ENCODE measurements at places on chromosomes 6 and 20.

GRCh38 chr6:12030993-12031550 is 19.0 kb downstream of the HIVEP1 start:
- DNase-seq = no peak

- no peak for DNase-seq
Measured at GRCh38 chr6:4849226-4850022, 73.2 kb downstream of the CDYL start.

DNA sequence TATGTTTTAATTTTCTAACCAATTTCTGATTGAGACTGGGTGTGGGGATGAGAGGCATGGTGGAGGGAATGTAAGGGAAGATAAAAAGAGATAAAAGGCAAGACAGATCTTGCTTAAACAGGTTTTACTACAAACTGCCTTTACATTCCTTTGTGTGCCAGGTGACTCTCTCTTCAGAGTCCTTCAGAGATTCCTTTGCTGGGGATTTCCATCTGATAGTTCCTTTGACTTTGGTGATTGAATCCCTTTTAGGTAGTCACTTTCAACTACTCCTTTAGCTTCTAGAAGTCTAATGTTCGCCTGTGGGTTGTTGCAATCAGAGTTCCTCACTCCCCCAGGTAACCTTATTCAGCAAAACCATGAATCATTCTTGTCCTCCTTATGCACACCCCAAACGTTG is 283.3 kb upstream of the MANEA start:
- no peak for DNase-seq

DNA sequence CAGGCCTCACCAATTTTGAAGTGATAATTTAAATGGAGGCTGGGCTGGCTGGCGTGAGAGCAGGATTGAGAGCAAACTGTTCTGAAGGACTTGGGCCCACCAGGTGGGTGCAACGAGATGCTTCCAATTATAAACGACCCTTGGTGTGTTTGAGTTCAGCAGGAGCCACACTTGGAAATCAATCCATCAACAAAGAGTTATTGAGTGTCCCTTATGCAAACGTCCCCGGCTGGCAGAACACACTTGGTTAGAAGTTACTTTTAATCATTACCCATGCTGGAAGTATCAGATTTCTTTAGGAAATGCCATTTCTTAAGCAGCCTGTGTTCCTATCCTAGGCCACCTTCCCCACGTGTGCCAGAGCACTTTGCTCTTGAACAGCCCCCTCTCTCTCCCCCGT is 37.8 kb upstream of the ZNF831 start:
- DNase-seq = no peak

DNA sequence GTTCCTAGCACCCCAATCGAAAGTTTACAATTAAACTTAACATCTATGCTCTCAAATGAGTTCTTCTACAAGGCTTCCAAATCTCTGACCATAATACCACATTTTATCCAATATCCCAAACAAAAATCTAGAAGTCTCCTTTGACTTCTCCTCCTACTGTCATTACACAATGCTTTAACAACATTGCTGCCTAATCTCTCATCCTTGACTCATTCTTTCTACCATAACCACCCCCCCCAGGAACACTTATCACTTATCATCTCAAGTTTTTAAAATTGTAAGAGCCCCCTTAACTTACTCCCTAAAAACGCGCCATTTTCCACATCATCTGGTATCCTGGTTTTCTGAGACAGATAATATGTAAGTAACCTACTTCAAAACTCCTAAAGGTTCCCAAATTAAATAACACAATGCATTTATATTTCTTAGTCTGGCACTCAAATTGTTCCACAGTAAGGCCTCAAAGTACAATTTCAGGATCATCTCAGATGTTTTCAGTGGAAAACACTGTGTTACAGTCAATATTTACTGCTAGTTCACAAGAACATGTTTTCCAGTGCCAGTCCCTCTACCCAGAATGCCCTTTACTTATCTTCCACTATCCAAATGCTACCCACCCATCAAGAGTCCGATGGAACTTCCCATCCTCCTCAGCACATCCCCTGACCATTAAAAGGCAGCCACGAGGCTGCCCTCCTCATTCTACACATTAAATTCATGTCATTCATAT is 308.2 kb upstream of the THEMIS start:
- peak; percentile 36 for DNase-seq

GRCh38 chr6:83307849-83308248 is 114.7 kb downstream of the RWDD2A start:
- no peak for DNase-seq

GRCh38 chr6:71480577-71480976 is 192.0 kb downstream of the OGFRL1 start:
- DNase-seq = no peak

DNA sequence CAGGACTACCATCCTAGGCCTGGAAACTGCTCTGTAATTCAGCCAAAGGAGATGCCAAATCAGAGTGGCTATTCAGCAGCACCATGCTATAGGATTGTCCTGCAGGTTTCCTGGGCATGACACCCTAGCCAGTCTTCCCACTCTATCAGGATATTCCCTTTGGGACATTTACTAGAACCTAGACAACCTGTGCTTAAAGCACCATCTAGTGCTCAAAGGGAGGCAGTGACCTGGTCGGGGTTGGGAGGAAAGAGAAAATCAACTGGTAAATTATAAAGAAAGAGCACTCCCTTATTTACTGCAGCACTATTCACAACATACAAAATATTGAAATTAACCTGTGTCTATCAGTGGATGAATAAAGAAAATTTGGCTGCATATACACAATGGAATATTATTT is 67.2 kb upstream of the SMLR1 start:
- no peak for DNase-seq

- no peak for DNase-seq
Measured at GRCh38 chr20:39057143-39057542, 95.0 kb downstream of the DHX35 start.

DNA sequence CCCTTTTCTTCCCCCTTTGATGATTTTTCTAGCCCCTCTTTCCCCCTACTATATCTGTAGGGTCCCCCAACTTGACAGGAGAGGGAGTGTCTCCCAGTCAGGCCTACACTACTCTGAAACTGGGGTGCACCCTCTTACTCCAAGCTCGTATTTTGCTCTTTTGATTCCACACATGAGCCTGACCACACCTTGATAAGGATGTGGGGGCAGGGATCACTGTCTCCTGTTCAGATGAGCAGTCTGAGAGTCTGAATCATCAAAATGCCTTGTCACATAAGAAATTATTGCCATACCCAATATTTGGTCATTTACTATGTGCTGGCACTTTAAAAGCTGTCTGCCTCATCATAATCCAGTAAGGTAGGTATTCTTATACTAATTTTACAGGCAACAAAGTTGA is 15.9 kb downstream of the PNPLA1 start:
- no peak for DNase-seq

GRCh38 chr6:44059359-44060346 is 67.6 kb downstream of the MRPL14 start:
- no peak for DNase-seq

DNA sequence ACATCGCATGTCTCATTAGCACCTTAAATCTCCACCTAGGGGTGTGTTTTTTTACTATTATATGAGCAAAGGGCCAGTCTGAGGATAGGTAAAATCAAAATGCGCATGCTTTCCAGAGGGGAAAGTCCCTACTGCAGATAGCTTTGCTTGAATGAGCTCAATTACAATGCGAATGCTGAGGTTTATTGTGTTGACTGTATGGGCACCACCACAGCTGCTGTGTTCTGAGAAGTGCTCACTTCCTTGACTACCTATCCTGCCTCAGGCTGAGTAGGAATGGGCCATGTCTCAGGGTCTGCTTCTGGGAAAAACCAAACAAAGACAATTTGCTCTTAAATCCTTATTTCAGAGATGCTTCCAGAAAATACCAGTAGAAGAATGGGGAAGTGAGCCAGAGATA is 36.6 kb downstream of the MOCS1 start:
- DNase-seq = no peak

- DNase-seq = no peak
Measured at GRCh38 chr6:45427726-45428125, 50.0 kb upstream of the SUPT3H start.

GRCh38 chr6:81933608-81934051 is 181.1 kb upstream of the TENT5A start:
- DNase-seq = no peak

GRCh38 chr20:24350923-24351368 is 118.5 kb upstream of the SYNDIG1 start:
- no peak for DNase-seq

DNA sequence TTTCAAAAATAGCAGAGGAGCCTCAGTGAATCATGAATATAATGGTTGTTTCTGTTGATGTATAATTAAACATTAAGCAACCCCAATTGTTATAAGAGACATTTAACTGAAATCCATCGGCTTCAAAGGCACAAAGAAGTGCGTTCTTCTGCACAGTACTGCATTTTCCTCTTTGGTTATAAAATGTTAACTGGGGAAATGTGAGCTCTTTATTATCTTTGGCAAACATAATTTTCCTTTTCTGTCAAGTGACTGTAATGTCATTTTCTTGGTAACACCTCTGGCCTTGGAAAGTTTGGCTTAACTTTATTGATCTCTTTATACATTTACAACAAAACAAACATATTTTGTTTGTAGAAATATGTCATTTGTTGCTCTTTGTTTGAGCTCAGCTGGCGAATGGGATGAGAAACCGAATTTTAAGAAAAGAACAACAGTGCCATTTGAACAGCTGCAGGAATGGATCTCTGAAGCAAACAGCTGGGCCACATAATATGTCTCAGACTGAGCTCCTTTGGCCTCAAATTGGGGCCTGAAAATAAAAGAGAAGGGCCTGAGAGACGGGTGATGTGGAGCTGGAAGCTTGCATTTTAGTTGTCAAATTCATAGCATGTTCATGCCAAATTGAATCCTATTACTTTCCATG is 427.0 kb upstream of the SPTLC3 start:
- no peak for DNase-seq

All from HS-27A (cell line).